Neural progenitor cell (in vitro differentiated cells): ENCODE measurements at places on chromosomes 5 and 9.

DNA sequence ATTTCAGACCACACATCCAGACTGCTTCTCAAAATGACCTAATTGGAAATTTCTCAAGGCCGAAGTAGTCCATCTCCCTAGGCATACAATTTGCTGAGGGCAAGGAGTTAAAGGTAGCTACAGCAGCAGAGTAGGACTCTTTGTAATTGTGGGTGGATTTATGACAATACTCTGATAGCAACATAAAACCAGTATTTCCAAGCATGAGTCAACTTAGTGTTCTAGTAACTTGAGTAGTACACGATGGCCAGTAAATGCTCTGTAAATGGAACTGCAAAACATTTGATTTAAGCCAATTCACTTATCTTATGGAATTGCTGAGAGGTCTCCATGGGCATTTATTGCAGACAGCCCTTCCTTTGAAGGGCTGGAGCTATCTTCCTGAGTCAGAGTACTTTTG is 352.2 kb downstream of the PLK2 start:
- H3K4me1 ChIP-seq: no peaks in the 10 kb centered on the region
- H3K4me3 ChIP-seq: no peak overlapping the region
- no peaks in the 10 kb centered on the region for H3K27me3 ChIP-seq
- DNase-seq: no peak
- no peaks in the 10 kb centered on the region for H3K36me3 ChIP-seq
- H3K27ac ChIP-seq: no peak overlapping the region

DNA sequence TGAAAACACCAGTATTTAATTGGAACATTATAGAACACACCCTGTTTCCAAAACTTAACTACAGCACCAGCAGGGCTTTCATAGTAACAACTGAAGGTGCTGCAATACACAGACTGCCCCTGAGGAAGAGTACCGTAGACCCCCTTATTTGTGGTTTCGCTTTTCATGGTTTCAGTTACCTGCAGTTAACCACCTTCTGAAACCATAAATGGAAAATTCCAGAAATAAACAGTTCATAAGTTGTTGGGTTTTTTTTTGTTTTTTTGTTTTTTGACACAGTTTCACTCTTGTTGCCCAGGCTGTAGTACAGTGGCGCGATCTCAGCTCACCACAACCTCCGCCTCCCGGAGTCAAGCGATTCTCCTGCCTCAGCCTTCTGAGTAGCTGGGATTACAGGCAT is 9.5 kb upstream of the GLDC start:
- no peak overlapping the region for H3K27ac ChIP-seq
- no peaks in the 10 kb centered on the region for H3K27me3 ChIP-seq
- no peak overlapping the region for H3K4me3 ChIP-seq
- H3K36me3 ChIP-seq: no peaks in the 10 kb centered on the region

GRCh38 chr5:124538931-124539330 is 207.5 kb downstream of the ZNF608 start:
- no peaks in the 10 kb centered on the region for H3K36me3 ChIP-seq
- H3K4me3 ChIP-seq: no peak overlapping the region
- no peaks in the 10 kb centered on the region for H3K27me3 ChIP-seq
- no peak overlapping the region for H3K27ac ChIP-seq

GRCh38 chr9:137052998-137053943 is 590 bp downstream of the ENTPD2 start:
- H3K27ac ChIP-seq: no peak overlapping the region
- H3K36me3 ChIP-seq: no peaks in the 10 kb centered on the region
- peaks cover 100% of the 10 kb centered on the region for H3K27me3 ChIP-seq

DNA sequence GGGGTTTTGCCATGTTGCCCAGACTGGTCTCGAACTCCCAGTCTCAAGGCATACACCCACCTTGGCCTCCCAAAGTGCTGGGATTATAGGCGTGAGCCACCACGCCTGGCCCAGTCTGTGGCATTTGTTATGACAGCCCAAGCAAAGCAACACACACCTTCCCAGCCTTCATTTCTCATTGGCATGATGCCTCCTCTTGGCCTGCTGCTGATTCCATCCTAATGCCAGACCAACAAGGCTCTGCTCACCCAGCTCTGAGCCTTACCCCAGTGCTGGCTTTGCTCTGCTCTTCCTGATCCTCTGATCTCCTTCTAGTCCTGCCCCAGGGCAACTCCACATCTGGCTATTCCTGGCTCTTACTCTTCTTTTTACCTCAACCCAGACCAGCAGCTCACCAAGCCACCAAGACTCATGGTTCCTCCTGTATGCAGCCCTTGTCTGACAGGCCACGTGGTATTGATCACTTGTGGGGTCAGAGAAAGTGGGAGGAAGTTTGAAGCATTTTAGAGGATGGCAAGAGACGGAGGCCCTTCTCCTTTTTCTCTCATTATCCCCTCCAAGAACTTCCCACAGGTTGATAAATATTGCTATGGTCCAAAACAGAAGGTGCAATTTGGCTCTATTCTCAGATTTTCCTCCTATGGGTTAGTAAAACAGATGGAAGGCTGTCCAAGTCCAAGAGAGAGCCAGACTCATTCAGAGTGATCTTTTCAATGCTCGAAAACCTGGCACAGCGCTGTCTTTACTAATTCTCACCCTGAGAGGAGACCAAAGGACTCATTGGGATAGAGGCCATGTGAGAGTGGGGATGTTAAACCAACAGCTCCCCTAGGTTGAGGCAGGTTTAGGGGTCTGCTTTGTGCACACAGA is 958 bp downstream of the CD180 start:
- H3K4me3 ChIP-seq: no peak overlapping the region
- no peaks in the 10 kb centered on the region for H3K27me3 ChIP-seq
- no peak overlapping the region for H3K27ac ChIP-seq
- peaks cover 4% of the 10 kb centered on the region for H3K4me1 ChIP-seq
- H3K36me3 ChIP-seq: no peaks in the 10 kb centered on the region

DNA sequence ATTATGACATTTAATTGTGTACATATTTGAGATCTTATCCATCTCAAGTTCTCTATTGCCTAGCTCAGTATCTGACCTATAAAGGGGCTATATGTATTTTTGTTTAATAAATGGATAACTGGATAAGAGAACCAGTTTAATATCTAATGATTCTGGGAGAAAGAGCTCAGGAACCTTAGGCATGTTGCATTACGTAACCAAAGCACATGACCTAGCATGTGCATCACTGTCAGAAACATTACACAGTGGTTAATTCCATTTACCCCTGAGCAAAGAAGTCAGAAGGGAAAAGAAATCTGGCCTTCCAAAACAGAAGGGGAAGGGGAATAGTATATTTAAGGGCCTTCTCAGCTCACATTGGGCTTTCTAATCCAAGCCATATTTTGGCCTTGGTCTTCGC is 12.3 kb downstream of the PAPPA start:
- no peaks in the 10 kb centered on the region for H3K36me3 ChIP-seq
- H3K27me3 ChIP-seq: peaks cover 12% of the 10 kb centered on the region
- no peak overlapping the region for H3K27ac ChIP-seq
- H3K4me3 ChIP-seq: no peak overlapping the region

- H3K36me3 ChIP-seq: no peaks in the 10 kb centered on the region
- H3K4me3 ChIP-seq: no peak overlapping the region
- H3K27me3 ChIP-seq: no peaks in the 10 kb centered on the region
- no peak for DNase-seq
- peaks cover 9% of the 10 kb centered on the region for H3K4me1 ChIP-seq
Observed at GRCh38 chr5:56175021-56175420, 58.1 kb downstream of the ANKRD55 start.

- DNase-seq: no peak
- no peak overlapping the region for H3K4me3 ChIP-seq
- H3K4me1 ChIP-seq: peaks cover 11% of the 10 kb centered on the region
- no peaks in the 10 kb centered on the region for H3K27me3 ChIP-seq
- H3K36me3 ChIP-seq: no peaks in the 10 kb centered on the region
- H3K27ac ChIP-seq: no peak overlapping the region
Observed at GRCh38 chr9:76559286-76559685, 100.3 kb downstream of the GCNT1 start.

- H3K27me3 ChIP-seq: no peaks in the 10 kb centered on the region
- DNase-seq: no peak
- H3K36me3 ChIP-seq: no peaks in the 10 kb centered on the region
- H3K4me3 ChIP-seq: no peak overlapping the region
Observed at GRCh38 chr5:5581080-5581479, 158.6 kb downstream of the ICE1 start.

DNA sequence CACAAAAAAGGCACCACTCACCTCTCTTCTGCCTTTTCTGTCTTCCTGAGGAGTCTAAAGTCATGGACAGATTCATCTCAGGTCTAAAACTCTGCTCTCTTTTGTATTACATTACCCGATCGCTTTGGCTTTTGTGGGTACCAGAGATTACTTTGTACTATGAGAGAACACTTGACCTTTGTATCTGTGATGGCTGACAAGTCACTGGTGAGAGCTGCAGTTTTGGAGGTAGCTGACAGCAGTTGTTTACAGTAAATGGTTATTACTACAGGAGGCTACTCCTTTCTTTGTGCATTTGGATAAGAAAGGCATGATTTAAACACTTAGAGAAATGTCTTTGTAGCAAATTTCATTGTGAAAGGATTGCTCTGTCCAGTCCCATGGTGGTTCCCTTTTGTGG is 307.3 kb downstream of the FBXL17 start:
- DNase-seq: no peak
- H3K36me3 ChIP-seq: peaks cover 3% of the 10 kb centered on the region
- H3K27me3 ChIP-seq: no peaks in the 10 kb centered on the region
- no peak overlapping the region for H3K4me3 ChIP-seq

DNA sequence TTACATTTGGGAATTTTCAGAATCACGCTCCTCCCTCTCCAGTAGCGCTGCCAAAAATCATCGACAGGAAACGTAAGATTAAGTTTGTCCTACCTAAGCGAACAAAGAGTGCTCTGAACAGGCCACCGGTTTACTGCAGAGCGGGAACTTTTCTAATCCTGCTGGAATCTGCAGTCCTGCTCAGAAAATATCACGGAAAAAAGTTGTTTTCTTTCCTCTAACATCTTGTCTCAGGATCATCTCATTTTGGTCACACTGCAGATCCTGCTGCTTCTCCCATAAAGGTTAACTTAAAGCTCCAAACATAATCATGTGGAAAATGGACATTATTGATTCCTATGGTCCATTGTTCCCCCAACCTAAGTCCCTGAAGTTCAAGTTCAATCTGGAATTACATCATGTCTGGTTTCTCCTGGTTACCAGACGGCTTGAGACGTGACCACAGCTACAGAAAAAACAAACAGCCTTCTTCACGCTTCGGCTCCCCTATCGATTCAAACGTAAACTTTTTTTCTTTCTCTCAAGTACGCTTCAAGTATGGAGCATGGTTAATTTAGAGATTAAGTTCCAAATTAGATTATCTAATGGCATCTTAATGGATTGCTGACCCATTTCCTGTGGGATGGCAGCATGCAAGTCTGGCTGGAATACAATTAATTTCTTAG is 217.6 kb downstream of the NFIB start:
- H3K36me3 ChIP-seq: no peaks in the 10 kb centered on the region
- peak; percentile 36 for DNase-seq
- H3K27ac ChIP-seq: no peak overlapping the region
- H3K4me1 ChIP-seq: peaks cover 11% of the 10 kb centered on the region
- no peaks in the 10 kb centered on the region for H3K27me3 ChIP-seq
- no peak overlapping the region for H3K4me3 ChIP-seq

DNA sequence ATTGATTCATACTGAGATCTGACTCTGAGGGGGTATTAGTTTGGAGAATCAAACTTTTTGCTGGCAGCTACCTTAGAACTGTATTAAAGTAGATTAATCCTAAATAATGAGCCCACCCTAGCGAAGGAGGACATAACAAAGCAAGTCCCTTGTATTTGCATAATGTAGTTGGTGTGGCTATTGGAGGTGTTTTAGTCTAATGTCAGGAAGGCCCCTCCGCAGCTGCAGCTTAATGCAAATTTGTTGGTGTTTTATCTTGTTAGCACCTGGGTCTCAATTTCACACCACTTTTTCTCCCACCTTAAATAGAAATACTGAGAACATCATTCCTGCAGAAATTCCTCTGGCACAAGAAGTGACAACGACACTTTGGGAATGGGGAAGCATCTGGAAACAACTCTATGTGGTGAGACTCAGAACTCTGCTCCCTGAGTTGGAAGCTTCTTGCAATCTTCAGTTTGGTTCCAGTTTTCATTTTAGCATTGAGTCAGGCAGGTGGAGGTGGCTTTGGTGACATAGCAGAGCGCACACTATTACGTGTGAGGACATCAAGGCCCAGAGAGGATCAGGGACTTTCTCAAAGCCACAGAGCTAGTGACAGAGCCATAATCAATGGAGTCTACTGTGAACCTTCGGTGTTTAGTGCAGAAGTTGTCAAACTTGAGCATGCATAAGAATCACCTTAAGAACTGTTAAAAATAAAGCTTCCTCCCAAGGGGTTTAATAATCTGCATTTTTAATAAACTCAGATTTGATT is 33.9 kb downstream of the DOCK2 start:
- H3K4me1 ChIP-seq: peaks cover 8% of the 10 kb centered on the region
- H3K27ac ChIP-seq: no peak overlapping the region
- no peaks in the 10 kb centered on the region for H3K27me3 ChIP-seq
- no peak for DNase-seq
- no peaks in the 10 kb centered on the region for H3K36me3 ChIP-seq

- H3K27me3 ChIP-seq: no peaks in the 10 kb centered on the region
- no peak overlapping the region for H3K27ac ChIP-seq
- H3K4me3 ChIP-seq: no peak overlapping the region
- DNase-seq: no peak
- no peaks in the 10 kb centered on the region for H3K4me1 ChIP-seq
- no peaks in the 10 kb centered on the region for H3K36me3 ChIP-seq
Observed at GRCh38 chr5:63011158-63011557, 432.5 kb downstream of the LRRC70 start.

GRCh38 chr5:34584165-34584564 is 72.0 kb upstream of the RAI14 start:
- H3K36me3 ChIP-seq: no peaks in the 10 kb centered on the region
- no peaks in the 10 kb centered on the region for H3K27me3 ChIP-seq
- H3K4me3 ChIP-seq: no peak overlapping the region
- DNase-seq: no peak
- H3K27ac ChIP-seq: no peak overlapping the region

DNA sequence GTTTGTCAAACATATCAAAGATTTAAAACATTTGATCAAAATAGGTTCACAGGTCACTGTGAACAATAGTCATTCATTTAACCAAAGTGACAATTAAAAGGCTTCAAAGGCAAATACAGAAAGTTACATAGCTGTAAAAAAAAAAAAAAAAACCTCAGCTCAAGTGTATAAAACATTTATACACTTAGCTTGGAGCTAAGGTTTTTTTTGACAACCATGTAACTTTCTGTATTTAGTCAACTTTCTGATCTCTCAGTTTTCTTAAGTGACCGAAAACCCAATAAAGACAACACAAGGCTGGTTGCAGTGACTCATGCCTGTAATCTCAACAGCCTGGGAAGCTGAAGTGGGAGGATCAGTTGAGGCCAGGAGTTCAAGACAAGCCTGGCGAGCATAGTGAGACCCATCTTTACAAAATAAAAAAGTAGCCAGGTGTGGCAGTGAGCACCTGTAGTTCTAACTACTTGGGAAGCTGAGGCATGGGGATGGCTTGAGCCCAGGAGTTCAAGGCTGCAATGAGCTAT is 16.4 kb upstream of the UBTD2 start:
- no peaks in the 10 kb centered on the region for H3K36me3 ChIP-seq
- DNase-seq: no peak
- H3K27me3 ChIP-seq: no peaks in the 10 kb centered on the region
- H3K27ac ChIP-seq: no peak overlapping the region
- H3K4me3 ChIP-seq: no peak overlapping the region

GRCh38 chr9:83423815-83424707 is 114.1 kb downstream of the FRMD3 start:
- H3K27me3 ChIP-seq: no peaks in the 10 kb centered on the region
- no peak overlapping the region for H3K27ac ChIP-seq
- no peak overlapping the region for H3K4me3 ChIP-seq
- no peaks in the 10 kb centered on the region for H3K36me3 ChIP-seq
- DNase-seq: no peak
